Colonic mucosa (tissue), 4 donors: ENCODE measurements at places on chromosomes 2 and 18. TPM values are rescaled to one million over a fixed set of nuclear protein-coding genes. Genes with fewer than 3 reads are reported as not detected.

The ANKRD36 gene
- 16.6 TPM for total RNA-seq

The FBXO36 gene
- 1.9 TPM for total RNA-seq

The PCARE gene
- total RNA-seq = not detected

The PLA2R1 gene
- 3.2 TPM for total RNA-seq

The SCN9A gene
- 12.0 TPM for total RNA-seq

The RAB11FIP5 gene
- total RNA-seq = 17.8 TPM

The G6PC2 gene
- total RNA-seq = not detected

The TSPYL6 gene
- total RNA-seq = not detected
